HS-27A (cell line): ENCODE measurements at places on chromosomes 2 and 18.

GRCh38 chr2:6654279-6654678 is 211.4 kb downstream of the CMPK2 start:
- DNase-seq = no peak

DNA sequence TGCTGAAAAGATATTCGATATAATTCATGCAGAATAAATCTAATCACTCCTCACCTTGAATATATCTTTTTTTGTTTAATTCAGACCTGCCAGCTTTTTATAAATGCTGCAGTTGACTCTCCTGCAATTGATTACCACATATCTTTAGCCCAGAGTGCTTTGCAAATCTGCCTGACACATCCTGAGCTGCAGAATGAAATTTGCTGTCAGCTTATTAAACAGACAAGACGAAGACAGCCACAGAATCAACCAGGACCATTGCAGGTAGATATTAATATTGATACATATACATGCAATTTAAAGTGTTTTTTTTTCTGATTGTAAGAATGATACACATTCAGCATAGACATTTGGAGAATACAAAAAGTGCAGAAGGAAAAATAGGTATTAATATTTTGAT is 35.6 kb upstream of the DYNC2LI1 start:
- DNase-seq = no peak

GRCh38 chr2:30287190-30287840 is 56.0 kb downstream of the LBH start:
- DNase-seq = no peak

GRCh38 chr2:201781557-201782051 is 871 bp upstream of the ALS2 start:
- DNase-seq = no peak

GRCh38 chr2:54438271-54438670 is 17.9 kb upstream of the SPTBN1 start:
- no peak for DNase-seq

DNA sequence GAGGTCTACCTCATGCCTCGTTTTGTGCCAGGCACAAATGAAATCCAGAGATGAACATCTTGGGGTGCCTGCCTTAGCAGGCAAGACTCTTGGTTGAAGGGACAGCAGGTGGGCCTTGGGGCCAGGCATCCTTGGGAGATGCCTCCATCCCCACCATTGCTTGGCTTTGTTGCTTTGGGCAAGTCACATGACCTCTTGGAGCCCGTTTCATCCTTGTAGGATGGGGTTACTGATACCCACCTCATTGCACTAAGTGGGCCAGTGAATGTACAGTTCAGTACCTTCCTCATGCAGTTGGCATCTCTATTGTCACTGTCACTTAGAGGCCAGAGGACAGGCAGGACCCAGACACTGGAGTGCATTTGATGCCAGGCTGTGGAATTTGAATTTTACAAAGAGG is 195.5 kb downstream of the LDLRAD4 start:
- DNase-seq = no peak
